CD4-positive, alpha-beta T cell treated with Interleukin-4 for 4 hours (primary cell): ENCODE measurements at places on chromosomes 11 and 22.

GRCh38 chr11:119774172-119774763 is 45.3 kb upstream of the NECTIN1 start:
- DNase-seq = no peak

DNA sequence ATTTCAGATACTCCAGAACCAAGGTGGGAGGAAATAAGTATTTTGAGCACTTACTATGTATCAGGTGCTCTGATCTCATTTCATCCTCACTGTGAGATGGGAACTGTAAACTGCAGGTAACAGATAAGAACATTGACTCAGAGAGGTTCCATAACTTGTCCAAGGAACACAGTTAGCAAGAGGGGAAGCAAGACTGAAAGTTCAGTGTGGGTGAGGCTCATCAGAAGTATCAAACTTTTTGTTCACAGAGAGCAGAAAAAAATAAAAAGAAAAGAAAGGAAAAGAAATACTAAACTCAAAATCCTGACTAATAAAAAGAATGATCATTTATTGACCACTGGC is 37.1 kb downstream of the RAB30 start:
- DNase-seq = no peak

GRCh38 chr11:79264284-79264683 is 176.5 kb downstream of the TENM4 start:
- DNase-seq = no peak

- no peak for DNase-seq
Measured at GRCh38 chr11:124891373-124891861, 6.2 kb downstream of the ROBO4 start.

- DNase-seq = no peak
Measured at GRCh38 chr22:45997077-45997776, 20.3 kb upstream of the WNT7B start.

DNA sequence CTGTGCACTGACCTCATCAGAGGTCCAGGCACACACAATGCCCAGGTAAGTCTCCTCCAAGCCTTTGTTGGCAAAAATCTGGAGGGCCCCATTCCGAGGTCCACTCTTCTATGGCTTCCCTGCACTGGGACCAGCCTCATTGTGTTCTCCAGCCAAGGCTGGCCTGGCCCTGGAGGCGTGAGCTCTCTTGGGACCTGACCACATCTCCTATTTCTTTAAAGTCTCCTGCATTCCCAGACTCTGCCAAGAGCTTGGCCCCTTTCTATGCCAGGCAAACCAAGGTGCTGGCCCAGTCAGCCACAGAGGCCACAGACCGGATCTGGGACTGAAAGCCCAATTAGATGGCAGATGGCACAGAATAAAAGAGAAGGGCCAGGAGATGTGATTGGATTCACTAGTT is 55.1 kb downstream of the C11orf58 start:
- no peak for DNase-seq

GRCh38 chr11:128956401-128957201 is 13.9 kb upstream of the TP53AIP1 start:
- peak; percentile 35 for DNase-seq

DNA sequence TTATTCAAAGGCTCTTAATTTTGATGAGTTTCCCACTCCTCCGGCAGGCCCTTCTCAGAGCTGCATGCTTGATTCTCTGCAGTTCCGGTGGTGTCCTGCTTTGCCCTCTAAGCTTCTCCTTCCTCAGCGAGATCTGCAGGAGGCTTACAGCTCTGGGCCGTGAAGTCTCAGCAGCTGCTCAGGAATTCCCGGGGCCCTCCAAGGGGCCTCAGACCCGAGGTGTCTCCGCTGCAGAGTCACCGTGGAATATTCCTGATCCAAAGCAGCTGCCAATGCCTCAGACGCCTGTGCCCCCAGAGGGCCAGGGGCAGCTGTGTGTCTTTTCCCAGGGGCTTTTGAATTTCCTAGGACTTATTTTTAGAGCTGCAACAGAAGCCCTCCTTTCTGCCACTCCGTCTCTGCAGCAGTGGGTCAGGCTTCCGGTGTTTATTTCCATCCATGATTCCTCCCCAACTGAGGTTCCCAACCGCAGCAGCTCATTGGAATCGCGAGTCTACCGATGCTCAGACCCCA is 37.2 kb downstream of the RPS6KA4 start:
- no peak for DNase-seq

DNA sequence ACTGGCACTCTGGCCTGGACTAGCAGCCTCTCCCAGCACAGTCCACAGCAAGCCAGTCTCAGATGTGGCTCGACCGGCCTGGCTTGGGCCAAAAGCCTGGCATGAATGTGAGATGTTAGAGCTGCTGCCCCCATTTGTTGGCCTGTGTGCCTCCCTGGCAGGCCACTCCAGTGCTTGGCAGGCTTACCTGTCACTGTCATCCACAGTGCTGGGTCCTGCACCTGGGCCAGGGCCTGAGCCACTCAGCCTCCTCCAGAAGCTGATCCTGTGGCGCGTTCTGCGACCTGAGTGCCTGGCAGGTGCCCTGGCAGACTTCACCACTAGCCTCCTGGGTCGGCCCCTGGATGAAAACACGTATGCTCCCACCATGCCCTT is 36.1 kb downstream of the RRP8 start:
- no peak for DNase-seq

- no peak for DNase-seq
Measured at GRCh38 chr11:60629399-60629798, 70.0 kb upstream of the MS4A8 start.

GRCh38 chr11:61908730-61909316 is 8.5 kb downstream of the RAB3IL1 start:
- DNase-seq = no peak

DNA sequence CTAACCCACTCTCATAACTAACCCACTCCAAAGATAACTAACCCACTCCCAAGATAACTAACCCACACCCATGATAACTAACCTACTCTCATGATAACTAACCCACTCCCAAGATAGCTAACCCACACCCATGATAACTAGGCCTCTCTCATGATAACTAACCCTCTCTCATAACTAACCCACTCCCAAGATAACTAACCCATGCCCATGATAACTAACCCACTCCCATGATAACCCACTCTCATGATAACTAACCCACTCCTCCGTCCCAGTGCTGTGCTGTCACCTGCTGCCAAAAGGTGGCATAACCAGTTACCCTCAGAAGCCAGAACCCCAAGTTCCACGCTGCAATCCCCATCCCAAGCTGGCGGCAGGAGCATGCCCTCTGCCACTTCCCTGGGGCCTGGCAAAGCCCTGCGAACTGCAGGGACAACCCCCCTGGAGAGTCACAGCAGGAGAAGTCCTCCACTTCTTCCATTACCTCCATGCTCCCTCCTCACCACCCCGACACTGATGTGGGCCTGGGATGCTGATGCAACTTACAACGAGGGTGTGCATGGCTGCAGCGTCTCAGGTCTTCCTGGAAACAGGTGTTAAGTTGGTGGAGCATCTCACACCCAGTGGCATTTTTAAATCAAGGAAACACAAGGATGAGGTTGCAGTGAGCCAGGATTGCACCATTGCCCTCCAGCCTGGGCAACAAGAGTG is 30.8 kb upstream of the CELSR1 start:
- no peak for DNase-seq

DNA sequence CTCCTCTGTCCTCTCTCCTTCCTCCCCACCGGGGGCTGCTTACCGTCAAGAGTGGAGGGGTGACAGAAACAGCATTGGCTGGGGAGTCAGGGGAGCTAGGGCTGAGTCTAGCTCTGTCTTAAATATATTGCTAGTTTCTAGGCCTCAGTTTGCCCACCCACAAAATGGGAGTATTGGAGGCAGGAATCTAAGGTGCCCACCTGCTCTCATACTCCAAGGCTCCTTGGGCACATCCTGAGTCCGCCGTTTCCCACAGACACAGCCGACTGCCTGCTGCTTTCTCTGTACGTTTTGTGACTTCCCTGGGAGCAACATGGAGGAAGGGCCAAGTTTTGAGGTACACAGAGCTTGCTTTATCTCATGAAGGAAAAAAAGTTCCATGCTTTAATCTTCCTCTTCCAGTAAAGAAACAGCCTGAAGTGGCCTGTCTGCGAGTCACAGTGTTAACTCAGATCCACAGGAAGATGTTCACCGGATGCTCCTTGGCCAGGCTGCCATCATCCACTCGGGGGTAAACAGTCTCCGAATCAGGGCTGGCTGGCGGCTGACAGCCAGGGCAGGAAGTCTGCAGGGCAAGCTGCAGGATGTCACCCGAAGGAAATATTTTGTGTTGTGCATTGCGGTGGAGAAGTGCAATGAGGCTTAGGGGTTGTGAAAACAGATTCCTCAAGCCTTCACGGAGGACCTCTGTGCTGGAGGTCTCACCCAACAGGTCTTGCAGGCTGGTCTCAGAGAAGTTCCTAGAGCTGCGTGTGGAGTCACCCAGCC is 11.0 kb upstream of the CERK start:
- DNase-seq = peak; percentile 74

DNA sequence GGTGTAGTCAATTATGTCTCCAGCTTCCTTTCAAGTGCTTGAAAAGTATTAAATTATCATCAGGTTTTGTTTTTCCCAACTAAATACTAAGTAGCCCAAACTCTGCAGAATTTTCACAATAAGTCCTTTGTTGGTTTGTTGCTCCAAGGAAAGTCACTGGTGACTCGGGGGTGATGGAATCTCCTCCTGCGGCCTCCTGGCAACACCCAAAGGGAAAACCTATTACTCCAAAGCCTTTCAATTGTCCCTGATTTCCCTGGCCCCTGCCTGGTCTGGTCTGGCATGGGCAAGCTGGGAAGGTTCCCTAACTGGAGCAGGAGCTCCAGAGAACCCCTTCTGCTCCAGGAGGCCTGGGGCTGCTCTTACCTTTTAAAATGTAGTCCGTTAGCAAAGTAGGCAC is 47.9 kb downstream of the FEZ1 start:
- no peak for DNase-seq

DNA sequence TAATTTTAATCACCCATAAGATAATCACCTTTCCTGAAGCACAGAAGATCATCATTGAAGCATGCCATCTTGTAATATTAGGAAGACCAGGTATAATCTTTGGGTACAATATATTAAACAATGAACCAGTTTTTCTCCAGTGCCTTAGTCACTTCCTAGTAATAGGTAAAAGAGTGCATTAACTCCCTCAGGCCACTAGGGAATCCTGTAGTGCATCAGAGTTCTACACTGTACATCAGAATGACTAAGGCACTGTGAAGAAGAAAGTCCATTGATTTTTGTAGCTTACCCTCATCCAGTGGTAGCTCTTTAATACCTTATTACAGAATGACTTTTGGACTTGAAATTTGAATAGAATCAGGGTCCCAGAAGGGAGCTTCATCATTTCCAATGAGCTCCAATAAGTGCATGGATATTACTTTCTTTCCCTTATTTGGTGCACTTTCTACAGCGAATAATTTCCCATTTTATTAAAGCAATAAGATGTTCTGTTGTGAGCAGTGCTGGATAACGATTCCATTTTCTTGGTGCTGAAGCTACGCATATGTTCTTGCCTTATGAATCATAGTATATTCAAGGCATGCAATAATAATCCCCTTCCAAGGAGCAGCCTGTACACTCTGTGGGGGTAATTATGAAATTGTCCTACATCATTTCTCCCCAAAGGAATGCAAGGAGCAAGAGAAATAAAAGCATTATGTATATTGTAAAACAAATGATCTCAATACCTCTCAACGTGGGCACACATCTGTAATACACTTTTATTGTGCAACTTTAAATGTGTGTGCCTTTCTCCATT is 4.7 kb downstream of the C11orf87 start:
- no peak for DNase-seq

DNA sequence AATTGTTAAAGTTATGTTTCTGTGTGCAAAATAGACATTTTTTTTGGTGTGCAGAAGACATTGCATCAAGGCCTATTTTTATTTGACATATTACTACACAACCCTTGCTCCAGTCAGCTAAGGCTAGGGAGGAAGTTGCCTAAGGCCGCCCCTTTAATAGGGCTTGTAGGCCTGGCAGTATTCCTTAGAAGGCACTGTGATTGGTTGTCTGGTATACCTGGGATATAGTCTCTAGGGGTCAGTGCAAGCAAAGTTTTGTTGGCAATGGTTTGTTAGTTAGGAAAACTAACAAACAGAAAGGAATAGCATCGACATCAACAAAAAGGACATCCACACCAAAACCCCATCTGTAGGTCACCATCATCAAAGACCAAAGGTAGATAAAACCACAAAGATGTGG is 16.9 kb downstream of the CCDC15 start:
- DNase-seq = no peak

- DNase-seq = no peak
Measured at GRCh38 chr11:78227921-78228320, 39.2 kb downstream of the USP35 start.

DNA sequence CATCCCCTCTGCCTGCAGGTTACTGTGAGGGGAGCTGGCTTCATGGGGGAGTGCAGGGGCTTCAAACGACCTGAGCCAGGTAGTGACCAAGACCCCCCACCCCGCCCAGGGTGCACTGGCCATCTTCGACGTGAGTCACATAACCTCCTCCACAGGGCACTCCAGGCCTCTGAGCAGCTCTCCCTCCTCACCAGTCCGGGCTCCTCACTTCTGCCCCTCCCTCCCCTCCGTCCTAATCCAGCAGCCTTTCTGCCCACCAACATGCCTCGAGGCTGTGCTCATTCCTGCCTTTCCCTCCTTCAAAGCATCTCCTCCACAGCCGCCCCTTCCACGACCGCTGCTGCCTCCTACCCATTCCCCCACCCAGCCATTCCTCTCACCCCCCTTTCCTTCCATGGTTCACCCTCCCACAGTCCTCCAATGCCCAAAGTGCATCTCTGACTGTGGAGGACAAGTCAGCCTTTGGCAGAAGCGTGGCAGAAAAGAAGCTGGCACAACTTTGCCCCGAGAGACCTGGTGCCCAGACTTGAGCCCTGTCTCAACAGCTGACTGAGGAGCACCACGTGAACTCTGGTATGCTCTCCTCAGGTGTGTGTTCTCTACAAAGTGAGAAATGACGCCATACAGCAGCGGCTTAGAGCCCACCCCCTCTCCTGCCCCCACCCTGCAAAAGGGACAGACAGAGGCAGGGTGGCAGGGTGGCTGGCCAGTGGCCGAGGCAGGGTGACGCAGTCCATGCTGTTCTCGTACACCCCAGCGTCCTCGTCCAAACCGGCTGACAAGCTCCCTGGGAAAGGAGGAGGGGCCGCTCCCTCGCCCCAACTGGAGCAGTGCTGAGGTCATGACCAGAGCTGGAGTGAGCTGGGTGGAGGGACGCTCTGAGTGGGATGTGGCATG is 30.4 kb downstream of the OPCML start:
- DNase-seq = no peak

- DNase-seq = peak; percentile 69
Measured at GRCh38 chr11:128830290-128831173, 36.6 kb downstream of the KCNJ1 start.

GRCh38 chr11:70697701-70698100 is 299.4 kb downstream of the CTTN start:
- no peak for DNase-seq
